ENCODE measurements at places on chromosomes 4 and X.

DNA sequence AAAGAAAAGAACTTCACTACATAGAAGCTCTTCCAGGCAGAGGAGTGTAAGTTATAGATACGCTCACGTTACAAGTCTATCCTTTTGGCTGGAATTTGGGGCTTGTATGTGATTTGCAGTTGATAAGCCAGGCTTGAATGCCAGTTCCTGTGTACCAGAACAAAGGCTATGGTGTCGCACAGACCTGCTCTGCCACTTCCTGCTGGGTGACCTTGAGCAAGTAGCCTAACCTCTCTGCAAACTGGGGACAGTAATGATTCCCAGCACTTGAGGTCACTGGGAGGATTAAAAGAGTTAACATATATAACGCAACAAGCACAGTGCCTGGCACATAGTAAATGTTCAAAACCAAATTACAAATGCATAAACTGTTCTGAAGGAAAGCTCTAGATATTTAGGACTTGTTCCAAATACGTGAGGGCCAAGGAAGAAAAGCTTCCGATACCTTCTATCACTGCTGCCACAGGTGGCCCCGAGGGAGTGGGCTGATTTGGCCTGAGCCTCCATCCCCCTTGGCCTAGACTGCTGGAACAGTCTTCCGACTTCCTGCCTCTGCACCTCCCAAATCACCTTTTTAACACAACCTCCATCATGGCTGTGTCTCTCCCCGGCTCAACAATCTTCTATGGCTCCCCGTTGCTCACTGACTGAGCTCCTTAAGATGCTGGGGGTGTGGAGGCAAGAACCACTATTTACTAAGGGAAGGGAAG is 1.3 kb upstream of the SOWAHD start:
- DNase-seq = no peak

DNA sequence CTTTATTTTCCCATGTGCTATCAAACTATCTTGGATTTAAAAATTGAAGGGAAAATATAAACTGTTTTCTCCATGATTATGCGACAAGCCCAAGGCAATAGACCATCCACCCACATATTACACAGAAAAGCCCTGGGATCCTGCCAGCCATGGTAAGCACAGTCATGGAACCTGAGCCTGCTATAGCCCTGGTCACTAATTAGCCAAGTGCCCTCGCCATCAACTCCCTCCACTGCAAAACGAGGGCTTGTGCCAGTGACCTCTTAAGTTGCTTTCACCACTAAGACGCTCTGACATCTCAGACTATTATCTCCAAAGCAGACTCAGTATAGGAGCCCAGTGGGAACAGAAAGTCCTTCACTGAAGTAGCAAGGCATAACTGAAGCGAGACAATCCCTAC is 69.2 kb downstream of the NLGN4X start:
- DNase-seq = no peak

DNA sequence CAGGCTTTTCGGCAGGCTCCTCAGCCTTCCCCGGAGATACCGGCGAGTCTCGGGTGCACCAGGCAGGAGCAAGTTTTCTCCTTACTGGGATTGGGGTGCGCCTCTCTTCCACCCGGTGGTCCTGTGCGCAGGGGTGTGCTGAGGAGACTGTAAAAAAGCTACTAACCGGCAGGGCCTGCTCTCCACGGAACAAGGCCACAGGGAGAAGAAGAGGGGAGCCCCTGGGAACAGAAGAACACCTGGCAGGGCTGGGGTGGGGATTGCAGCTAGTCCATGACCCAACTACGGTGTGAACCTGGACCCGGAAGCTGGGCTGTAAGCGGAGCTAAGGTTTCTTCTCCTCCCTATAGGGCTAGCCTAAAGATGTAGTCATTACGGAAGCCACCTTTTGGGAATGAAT is 17.7 kb upstream of the ZIC3 start:
- no peak for DNase-seq

DNA sequence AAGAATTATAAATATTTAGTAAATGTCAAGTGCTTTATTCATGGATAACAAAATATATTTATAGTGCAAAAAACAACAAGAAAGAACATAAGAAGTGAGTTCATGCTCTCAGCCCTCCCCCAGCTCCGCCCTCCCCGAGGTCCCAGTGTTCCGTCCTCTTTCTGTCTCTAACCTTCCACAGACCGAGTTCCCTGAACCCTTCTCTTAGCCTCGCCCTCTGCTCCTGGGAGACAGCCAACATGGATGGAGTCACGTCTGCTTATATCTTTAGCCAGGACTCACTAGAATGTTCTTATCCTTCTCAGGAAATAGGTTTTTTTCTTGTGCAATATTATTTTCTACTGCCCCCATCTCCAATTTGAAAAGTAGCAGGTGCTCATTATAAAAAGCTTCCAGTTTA is 40.1 kb upstream of the HELT start:
- no peak for DNase-seq

- DNase-seq = no peak
Observed at GRCh38 chr4:7831330-7831729, 108.3 kb downstream of the AFAP1 start.

- no peak for DNase-seq
Observed at GRCh38 chrX:43527801-43528200, 128.3 kb upstream of the MAOA start.

- no peak for DNase-seq
Observed at GRCh38 chr4:2365054-2365912, 53.2 kb downstream of the ZFYVE28 start.

DNA sequence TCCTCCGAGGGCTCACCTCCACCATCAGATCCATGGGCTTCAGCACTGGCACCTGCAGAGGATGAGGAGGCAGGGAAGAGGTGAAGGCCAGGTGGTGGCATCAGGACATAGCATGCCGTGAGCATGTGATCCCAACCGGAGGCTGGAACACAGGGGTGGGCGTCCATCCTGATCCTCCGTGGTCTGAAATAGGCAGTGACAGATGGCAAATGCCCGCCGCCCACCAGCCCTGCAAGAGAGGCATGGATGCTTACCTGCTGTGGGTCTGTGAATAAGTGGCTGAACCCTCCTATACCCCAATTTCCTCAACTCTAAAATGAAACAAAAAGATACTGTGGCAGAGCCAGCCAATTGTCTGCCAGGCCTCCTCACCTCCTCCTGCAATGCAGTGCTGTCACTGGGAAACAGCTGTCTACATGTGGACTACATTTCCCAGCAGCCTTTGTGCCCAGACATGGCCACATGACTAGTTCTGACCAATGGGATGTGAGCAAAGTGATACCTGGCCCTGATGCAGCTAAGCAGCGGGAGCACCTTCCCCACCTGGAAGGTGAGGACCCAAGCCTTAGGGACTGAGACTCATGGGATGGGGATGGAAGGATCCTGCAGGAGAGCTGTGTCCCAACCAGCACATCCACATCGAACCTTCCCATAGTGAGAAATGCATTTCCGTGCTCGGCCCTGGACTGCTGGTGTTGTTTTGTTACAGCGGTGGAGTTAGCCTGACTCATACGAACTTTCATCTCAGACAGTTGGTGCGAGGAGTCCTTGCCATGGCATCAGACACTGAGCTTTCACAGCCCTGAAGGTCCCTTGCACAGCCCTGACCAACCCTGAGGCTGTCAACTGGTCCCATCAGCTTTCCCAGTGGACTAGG is 99.5 kb downstream of the PPP2R2C start:
- DNase-seq = no peak

DNA sequence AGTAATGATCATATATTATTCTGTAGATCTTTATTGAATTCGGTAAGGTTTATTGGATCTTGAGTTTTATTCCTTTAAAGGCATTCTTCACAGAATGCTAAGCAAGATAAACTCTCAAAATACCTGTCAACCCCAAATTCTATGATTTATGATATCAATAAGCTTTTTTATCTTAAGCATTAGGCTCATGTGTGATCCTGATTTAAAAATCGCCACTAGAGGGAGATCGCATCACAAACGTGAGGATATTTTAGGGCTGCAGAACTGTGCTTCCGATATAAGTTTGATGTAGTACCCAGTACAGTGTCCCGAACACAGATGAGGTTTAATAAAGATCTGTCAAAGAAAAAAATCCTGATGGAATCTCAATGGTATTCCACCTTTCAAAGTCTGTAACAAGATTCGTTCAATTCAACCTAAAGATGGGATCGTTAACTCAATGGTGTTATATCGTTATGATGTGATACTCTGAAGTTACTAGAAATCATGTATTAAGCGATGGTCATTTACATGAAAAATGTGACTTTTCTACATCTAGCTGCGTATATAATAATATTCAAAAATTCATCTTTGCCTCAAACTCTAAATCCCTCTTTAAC is 169.0 kb downstream of the CORIN start:
- DNase-seq = no peak

- no peak for DNase-seq
Observed at GRCh38 chrX:140505421-140506337, 810 bp upstream of the SOX3 start.

DNA sequence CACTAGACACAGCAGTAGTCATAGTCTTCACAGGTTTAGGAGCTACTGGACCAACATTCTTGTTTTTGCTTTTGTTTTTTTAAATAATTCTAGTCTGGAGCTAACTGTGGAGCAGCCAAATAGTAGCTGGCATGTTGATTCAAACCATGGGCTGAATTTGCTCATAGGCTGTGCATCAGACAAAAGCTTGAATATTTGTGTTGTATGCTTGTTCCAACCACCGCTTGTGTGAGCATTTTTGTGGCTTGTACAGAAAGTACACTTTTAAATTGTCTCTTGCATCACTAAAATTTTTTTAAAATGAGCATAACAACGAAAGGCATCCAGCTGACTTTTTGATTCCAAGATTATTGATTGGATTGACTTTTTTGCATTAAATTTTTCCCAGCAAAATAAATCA is 39.6 kb downstream of the CCNI start:
- no peak for DNase-seq

Measured in esophagus squamous epithelium (tissue), 5 donors.